ENCODE measurements at places on chromosomes 12 and 14.

GRCh38 chr12:77402716-77403115 is 337.3 kb upstream of the E2F7 start:
- peak; percentile 33 for DNase-seq

GRCh38 chr14:54220704-54221431 is 175.9 kb upstream of the CDKN3 start:
- DNase-seq = no peak

GRCh38 chr14:34113005-34113511 is 162.2 kb upstream of the EGLN3 start:
- DNase-seq = peak; percentile 46

DNA sequence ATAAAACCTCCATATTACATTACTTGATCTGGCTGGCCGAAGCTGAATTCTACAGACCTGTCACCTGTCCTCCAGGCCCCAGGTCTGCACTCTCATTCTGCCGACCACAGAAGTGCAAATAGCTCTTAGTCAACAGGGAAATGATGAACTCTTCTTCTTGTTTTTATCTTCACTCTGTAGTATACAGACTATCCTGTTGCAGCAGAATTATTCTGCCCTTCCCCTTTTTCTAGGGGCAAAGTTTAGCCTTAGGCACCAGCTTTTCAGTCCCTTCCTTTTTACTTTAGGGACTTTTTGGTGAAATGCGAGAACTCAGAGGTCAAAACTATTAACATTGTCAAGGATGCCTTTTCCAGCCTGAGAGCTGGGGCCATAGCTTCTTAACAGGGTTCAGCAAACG is 229.6 kb upstream of the EGLN3 start:
- DNase-seq = no peak

- DNase-seq = no peak
Measured at GRCh38 chr12:98894412-98895085, 249.5 kb downstream of the APAF1 start.

DNA sequence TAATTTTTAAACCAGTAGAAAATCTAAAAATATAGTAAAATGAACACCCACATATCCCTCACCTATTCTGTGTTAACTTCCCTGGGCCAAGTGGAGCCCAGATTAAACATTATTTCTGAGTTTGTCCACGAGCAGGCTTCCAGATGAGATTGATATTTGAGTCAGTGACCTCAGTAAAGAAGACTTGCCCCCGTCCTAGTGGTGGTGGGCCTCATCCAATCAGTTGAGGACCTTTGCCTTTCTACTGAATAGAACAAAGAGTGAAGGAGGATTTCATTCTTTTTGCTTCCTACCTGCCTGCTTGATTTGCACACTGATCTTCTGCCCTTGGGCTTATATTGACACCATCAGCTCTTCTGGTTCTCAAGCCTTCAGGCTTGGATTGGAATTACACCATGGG is 174.7 kb upstream of the PLEKHG7 start:
- DNase-seq = no peak

DNA sequence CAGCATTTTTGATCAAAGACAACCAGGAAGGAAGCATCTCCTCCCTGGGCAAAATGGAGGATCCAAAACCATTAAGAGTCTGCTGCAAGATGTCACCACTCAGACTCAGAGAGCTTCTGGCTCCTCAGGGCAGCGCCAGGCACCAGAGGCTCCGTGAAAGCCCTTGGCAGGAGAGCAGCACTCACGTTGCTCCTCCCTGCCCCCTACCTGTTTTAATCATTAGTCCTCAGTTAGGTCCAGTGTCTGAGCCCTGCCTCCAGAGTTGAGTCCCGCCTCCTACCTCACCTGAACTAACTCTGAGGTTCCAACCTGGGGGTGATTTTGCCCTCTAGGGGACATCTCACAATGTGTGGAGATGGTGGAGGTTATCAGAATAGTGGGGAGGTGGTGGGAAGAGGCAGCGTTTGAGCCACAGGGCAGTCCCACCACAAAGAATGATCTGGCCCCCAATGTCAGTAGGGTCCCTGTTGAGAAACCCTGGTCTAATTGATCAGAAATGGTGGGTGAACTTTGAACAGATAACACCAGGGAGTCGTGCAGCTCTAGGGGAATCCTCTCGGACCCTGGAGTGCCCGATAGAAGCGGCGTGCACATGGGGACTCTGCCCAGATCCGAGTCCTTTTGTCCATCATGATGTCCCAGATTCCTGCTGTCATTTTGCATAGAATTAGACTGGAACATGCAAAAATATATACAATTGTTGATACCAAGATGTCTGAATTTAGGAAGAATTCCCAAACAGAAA is 156.7 kb upstream of the DIO3 start:
- DNase-seq = no peak

GRCh38 chr12:118328486-118329330 is 44.0 kb downstream of the TAOK3 start:
- DNase-seq = no peak

DNA sequence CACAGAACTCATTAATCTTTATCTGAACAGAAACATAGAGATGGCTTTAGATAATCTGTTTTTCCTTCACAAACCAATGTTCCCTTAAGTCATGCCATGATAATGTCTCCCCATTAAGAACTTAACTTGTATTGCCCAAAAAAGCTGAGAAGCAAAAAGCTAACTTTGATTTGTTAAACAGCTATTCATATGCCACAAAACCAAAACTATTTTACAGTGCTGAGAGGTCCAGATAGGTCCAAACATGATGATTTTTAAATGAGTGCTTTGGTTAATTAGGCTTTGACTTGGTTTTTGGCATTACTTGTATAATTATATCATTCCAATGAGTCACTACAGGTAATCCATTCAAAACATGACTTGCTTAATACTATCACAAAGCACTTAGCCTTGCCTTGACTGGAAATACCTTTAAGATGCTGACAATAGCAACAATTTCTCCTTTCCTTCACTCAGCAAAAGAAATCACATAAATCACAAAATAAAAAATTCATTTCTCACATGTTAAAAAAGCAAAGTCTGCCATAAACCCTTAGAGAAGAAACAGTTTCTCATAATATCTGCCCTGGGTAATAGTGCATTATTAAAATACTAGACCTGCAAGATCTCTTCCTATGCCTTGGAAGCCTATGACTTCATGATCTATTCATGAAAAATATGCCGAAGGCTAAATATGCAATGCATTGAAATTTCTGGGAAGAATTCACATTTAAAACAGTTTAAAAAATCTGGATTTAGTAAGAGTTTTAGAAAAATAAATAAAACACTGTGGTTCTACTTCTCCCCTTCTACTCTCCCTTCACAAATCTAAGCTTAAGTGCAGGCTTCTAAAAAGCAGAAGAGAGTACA is 52.0 kb upstream of the SAV1 start:
- no peak for DNase-seq

DNA sequence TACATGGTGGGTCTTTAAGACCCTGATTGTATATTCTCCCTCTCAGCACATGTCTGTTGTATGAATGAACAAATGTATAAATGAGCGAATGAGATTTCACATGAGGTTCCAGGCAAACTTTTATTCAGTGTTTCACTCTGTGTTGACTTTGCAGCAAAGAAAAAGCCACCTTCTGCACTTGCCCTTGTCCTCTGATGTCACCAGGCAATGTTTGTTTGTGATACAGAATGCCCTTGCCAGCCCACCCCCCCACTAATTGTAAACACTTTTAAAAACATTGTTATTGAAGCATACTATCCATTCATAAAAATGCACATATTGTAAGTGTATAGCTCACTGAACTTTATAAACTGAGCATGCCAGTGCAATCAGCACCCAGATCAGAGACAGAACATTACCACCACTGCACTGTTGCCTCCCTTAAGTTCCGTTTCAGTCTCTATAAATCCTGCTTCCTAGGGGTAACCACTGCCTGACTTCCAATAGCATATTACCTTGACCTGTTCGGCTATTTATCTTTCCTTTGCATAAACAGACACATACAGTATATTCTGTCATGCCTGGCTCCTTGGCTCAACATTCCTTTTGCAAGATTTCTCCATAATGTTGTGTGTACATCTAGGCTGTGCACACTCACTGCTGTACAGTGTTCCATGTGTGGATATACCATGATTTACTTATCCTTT is 11.3 kb upstream of the LTA4H start:
- no peak for DNase-seq

GRCh38 chr12:50230217-50230616 is 53.1 kb downstream of the LIMA1 start:
- no peak for DNase-seq

DNA sequence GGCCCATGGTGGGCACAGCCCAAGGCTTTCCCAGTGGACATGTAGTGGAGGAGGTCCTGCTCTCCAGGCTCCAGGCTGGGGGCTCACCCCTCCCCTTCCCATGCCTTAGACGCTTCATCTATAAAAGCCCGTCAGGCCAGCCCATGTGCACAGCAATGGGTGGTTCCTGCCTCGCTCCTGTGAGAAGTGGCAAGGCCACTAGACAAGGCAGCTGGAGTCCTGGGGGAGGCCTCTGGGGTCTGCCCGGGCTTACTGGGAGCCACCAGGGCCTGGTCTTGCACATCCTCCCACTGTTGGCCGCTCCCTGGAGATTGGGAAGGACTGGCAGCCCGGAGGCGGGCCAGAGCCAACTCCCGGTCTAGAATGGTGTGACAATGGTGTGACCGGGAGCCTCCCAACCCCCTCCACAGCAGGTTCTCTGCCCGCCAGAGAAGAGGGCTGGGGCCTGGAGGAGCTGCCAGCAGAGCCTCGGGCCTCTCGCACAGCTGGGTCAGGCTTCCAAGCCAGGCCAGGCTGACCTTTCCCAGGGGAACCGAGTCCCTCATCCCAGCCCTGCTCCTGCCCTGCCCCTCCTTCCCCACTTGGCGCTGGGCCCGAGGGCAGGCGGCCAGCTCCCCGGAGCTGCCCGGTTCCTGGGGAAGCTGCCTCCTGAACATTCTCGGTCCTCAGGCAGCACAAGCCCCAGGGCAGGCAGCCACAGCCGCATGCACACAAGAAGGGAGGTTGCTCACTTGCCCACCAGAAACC is 97.9 kb downstream of the RFLNA start:
- no peak for DNase-seq

DNA sequence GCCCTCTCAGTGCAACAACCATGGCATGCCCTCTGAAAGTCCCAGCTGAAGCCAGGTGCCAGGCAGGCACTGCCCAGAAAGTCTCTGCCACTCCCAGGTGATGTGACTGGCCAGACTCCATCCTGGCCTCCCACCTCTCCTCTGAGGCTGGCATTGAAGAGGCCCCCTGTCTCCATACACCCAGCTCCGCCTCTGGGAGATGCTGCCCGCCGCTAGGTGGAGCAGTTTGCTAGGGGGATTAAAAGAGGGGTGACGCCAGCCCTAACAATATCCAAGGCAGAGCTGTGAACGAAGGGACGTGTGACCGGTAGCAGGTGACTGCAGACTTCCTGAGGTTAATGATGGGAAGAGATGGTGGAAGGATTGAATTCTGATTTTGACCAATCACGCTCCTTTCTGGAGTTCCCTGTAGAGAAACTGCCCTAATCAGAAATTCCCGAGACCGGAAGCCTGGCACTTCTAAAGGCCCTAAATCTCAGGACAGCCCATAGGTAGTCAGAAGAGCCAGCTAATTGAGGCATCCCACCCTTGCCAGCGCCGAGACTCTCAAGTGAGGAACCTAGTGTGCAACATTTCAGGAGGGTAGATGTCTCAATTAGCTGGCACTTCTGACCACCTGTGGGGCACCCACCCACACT is 8.3 kb upstream of the PLEK2 start:
- no peak for DNase-seq

- DNase-seq = no peak
Measured at GRCh38 chr14:103714063-103714724, 1.1 kb downstream of the XRCC3 start.

DNA sequence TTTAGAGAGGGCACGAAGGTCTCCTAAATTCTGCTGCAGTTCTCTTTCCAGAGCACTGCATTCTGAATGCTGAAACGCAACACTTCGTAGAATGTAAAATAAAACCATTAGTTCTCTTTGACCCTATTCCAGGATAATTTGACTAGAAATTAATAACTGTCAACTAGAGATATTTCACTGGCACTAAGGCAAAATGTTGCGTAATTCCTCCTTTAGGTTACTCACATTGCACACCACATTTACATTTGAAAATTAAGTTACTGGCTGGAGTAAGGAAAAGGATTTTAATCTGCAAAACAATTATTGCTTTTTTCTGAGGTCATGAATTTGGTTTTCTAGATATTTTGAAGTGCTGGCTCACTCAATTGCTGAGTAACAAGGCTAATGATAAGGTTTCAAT is 58.0 kb upstream of the TRHDE start:
- no peak for DNase-seq

GRCh38 chr12:79549531-79550271 is 141.1 kb downstream of the PAWR start:
- peak; percentile 23 for DNase-seq

DNA sequence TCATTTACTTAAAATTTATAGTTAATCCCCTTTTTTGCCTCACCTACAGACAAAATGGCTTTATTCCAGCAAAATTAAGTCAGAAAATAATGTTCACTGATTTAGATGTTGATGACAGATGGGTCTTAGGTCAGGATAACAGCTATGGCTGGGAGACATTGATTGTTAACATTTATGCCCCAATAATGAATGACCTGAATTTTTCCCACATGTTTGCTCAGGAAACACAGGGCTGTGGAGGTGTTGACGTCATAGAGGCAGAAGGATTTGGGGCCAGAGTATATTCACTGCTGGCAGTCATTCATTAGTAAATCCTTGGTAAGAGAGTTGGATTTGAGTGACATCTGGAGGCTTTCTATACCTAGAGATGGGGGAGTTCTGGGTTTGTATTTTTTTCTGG is 121.3 kb downstream of the PDE3A start:
- DNase-seq = no peak

- no peak for DNase-seq
Measured at GRCh38 chr12:25416516-25416915, 136.6 kb downstream of the LMNTD1 start.

- DNase-seq = peak; percentile 63
Measured at GRCh38 chr12:47935184-47935583, 28.2 kb upstream of the TMEM106C start.

DNA sequence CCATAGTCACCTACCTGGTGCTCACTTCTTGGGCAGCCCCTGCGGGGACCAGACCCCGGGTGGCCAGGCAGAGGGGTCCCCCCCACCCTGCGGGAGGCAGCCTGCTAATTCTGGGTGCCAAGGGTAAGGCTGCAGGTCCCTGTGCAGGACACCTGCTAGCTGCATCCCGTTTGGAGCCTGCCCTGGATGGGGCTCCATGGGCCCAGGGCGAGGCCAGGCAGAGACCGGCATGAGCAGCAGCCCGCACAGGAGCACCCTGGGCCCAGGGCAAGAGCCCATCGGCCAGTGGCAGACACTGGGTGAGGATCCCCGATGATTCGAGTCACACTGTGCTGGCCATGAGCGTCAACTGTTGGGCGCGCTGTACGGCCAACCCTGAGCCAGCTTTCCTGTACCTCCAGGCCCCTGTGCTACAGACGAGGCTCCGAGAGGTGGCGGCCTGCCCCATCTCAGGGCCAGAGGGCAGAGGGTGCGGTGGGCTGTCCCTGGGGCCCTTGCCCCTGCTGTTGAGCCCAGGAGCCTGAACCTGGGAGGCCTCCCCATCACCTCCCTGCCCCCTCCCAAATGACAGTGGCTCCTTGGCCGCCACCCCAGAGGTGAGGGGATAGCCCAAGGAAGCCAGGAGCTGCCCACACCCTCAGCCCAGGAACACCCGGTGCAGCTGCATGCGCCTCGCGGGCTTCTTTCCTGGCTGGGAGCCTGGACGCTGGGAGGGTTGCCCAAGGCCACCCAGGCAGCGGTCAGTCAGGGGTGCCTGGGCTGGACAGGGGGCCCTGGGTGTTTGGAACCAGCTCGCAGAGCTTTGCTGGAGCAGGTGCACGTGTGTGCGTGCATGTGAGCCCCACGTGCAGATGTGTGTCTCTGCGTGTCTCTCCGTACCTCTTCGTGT is 47.7 kb downstream of the CYP46A1 start:
- DNase-seq = no peak
